Activated T-helper 17 cell treated with anti-CD3 and anti-CD28 coated beads, Interleukin-2, amount 50 U/mL, for 72 hours (primary cell): ENCODE measurements at places on chromosomes 1 and 21. TPM values are rescaled to one million over a fixed set of nuclear protein-coding genes. Genes with fewer than 3 reads are reported as not detected.

DNA sequence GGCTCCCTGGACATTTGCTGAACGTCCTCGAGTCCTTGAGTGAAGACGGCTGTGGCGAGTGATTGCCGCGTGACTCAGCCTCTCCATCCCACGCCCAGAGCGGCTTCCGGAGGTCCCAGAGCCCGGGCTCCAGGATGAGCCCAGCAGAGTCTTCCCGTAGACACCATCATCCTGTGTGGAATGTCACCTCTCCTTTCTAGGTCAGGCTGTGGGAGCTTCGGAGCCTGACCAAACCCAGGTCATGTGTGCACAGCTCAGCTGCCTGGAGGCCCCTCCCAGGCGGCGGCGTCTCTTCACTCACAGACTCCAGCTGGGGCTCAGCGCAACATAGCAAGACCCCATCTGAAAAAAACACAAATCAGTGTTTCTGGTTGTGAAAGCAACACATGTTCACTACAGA, 38.2 kb downstream of the PRKCZ start:
- ATAC-seq: no peak
- no peaks in the 10 kb centered on the region for H3K36me3 ChIP-seq
- no peak overlapping the region for H3K27ac ChIP-seq
- no peak overlapping the region for H3K4me3 ChIP-seq
- H3K4me1 ChIP-seq: peaks cover 4% of the 10 kb centered on the region

The APCS gene
- not detected for total RNA-seq

- no peak overlapping the region for H3K4me3 ChIP-seq
- peaks cover 58% of the 10 kb centered on the region for H3K36me3 ChIP-seq
- no peaks in the 10 kb centered on the region for H3K4me1 ChIP-seq
- no peak overlapping the region for H3K27ac ChIP-seq
- no peaks in the 10 kb centered on the region for H3K27me3 ChIP-seq
These were observed 163.5 kb downstream of the COP1 start for GRCh38 chr1:176043537-176043936.

The GNG12 gene
- 0.13 TPM for total RNA-seq

- no peak overlapping the region for H3K4me3 ChIP-seq
- H3K27me3 ChIP-seq: peaks cover 9% of the 10 kb centered on the region
- ATAC-seq: no peak
- no peaks in the 10 kb centered on the region for H3K36me3 ChIP-seq
These were observed 59.1 kb upstream of the ZNF648 start for GRCh38 chr1:182120411-182121258.

- peaks cover 20% of the 10 kb centered on the region for H3K36me3 ChIP-seq
- peak overlapping the region; percentile 75 for H3K4me3 ChIP-seq
- H3K27me3 ChIP-seq: no peaks in the 10 kb centered on the region
- H3K4me1 ChIP-seq: peaks cover 17% of the 10 kb centered on the region
These were observed 478 bp upstream of the PRDM2 start for GRCh38 chr1:13699510-13699909.

DNA sequence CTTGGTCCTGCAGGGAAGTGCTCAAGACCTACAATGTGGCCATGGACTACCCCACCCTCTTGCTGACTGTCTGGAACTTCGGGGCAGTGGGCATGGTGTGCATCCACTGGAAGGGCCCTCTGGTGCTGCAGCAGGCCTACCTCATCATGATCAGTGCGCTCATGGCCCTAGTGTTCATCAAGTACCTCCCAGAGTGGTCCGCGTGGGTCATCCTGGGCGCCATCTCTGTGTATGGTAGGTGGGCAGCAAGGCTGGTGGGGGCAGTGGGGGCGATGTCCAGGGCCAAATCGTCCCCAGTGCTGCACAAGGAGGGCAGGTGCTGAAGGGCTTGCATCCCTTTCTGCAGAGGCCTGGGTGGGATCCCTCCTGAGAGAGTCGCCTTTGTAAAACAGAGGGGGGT, 18.4 kb downstream of the PSEN2 start:
- H3K4me3 ChIP-seq: no peak overlapping the region
- no peaks in the 10 kb centered on the region for H3K36me3 ChIP-seq
- H3K27ac ChIP-seq: no peak overlapping the region
- no peak for ATAC-seq

The BEND5 gene
- total RNA-seq: 0.35 TPM

GRCh38 chr21:40563900-40564299, 283.1 kb downstream of the DSCAM start:
- no peak overlapping the region for H3K4me3 ChIP-seq
- no peak overlapping the region for H3K27ac ChIP-seq
- no peaks in the 10 kb centered on the region for H3K4me1 ChIP-seq
- H3K36me3 ChIP-seq: no peaks in the 10 kb centered on the region
- H3K27me3 ChIP-seq: no peaks in the 10 kb centered on the region

The MX2 gene
- total RNA-seq: 59.1 TPM

The DRAXIN gene
- 0.13 TPM for total RNA-seq

GRCh38 chr1:2546515-2547209, 9.5 kb upstream of the TNFRSF14 start:
- H3K27ac ChIP-seq: peak overlapping the region; percentile 95

DNA sequence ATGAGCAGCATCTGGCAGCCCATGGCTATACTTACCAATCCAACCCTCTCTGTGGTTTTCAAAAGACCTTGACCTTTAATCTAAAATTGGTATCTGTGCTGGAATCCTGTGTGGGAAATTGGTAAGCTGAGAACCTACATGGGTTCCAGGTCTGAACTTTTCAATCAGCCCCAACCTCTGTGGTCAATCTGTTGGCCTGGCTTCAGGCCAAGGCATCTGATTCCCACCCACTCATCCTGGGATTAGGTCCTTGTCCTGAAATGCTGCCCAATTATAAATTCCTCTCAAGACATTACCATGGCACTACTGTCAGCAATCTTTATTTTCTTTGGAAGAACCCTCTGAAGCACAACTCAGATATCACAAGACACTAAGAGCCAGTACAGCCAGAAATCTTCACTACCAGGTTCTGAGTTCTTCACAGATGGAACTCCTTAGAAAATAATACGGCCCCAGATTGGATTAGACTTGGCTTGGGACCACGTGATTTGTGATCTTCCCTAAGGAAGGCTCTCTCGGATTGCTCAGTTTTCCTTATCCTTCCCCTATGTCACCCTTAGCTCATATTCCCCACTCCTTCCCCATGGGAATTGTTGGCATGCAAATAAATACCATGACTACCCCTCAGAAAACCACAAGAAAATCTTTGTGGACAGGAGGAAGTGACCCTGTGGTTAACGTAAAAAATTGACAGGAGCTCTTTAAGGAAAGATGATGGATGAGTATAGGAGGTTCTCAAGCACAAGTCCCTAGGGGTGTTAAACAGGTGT, 207.9 kb upstream of the ST6GALNAC5 start:
- no peaks in the 10 kb centered on the region for H3K36me3 ChIP-seq
- H3K4me1 ChIP-seq: no peaks in the 10 kb centered on the region
- no peak overlapping the region for H3K27ac ChIP-seq
- no peak overlapping the region for H3K4me3 ChIP-seq

DNA sequence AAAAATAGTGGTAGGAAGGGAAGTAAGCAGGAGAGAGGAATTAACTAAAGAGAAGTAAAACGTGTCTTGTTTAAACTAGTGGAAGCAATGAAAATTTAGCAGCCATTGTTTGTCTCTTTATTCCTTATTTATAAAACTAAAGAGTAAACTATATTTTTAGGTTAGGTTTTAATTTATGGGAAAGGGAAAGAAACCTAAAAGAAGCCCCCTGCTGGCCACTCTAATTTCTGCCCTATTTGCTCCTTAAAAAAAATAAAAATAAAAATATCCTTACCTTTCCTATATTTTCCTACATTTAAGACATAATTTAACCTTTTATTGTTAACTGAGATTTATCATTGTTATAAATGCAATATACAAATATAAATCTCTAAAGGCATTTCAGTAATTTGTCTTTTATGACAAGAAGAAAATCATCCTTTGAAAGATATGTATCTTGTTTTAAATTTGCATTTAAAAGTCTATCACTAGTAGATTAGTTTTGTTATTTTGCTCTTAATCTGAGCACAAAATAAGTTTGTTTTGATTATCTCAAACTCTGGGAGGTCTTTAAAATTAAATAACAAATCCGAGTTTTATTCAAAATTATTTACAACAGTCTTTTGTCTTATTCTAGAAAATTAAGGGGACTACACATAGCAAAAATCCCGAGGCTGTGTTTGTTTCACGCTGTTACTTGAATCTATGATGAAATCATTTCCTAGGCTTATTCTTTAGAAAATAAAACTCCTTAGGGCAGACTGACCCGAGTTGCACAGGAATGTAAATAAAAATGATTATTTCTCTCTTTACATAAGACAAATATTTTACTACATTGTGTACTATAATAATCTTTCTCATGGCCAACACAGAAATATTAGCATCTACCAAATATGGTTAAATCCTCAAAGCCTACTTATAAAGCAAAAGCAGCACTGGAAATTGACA, 201.7 kb downstream of the NRIP1 start:
- no peak overlapping the region for H3K27ac ChIP-seq
- no peaks in the 10 kb centered on the region for H3K4me1 ChIP-seq
- no peaks in the 10 kb centered on the region for H3K27me3 ChIP-seq
- H3K36me3 ChIP-seq: no peaks in the 10 kb centered on the region
- no peak for ATAC-seq

- H3K4me1 ChIP-seq: no peaks in the 10 kb centered on the region
- H3K27ac ChIP-seq: no peak overlapping the region
- H3K4me3 ChIP-seq: no peak overlapping the region
- ATAC-seq: no peak
- H3K36me3 ChIP-seq: no peaks in the 10 kb centered on the region
These were observed 107.3 kb downstream of the KAZN start for GRCh38 chr1:14705824-14706223.

The MOB3C gene
- 20.9 TPM for total RNA-seq

DNA sequence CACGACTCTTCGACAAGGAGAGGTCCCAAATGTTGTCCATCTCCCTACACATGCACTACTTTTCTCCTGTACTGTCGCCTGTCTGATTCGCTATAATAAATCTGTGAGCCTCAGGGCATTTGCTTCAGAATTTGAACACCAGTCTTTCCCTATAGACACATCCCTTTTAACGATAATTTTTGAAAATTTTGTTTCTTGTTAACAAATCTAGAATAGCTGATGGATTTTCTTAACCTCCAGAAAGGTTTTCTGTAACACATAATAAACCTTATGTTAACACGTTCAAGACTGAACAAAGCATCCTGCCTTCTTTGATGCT, 704 bp downstream of the CAPZA1 start:
- H3K27me3 ChIP-seq: no peaks in the 10 kb centered on the region
- peak overlapping the region; percentile 99 for H3K27ac ChIP-seq
- peak overlapping the region; percentile 98 for H3K4me3 ChIP-seq
- peaks cover 13% of the 10 kb centered on the region for H3K4me1 ChIP-seq
- H3K36me3 ChIP-seq: peaks cover 66% of the 10 kb centered on the region

GRCh38 chr1:49048188-49048587, 271.5 kb upstream of the BEND5 start:
- no peak for ATAC-seq
- no peak overlapping the region for H3K27ac ChIP-seq
- no peaks in the 10 kb centered on the region for H3K36me3 ChIP-seq
- H3K4me3 ChIP-seq: no peak overlapping the region

The NTMT2 gene
- not detected for total RNA-seq

DNA sequence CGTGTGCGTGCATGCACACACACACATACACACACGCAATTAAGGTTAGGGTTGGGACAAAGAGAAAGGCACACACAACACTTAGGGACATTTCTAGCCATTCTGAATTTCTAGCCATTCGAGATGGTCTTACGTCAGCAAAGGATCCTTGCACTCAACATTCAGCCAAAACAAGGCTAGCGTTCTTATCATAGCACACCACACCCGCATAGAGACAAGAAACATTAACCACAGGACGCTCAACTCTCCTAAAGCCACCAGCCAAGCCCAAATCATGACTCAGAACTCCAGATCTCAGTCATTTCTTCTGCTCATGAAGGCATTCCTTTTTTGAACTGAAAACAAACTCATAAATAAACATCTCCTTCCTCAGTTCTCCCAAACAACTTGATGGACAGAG, 106.8 kb downstream of the LMO4 start:
- no peaks in the 10 kb centered on the region for H3K36me3 ChIP-seq
- H3K4me3 ChIP-seq: no peak overlapping the region
- H3K4me1 ChIP-seq: no peaks in the 10 kb centered on the region
- no peak overlapping the region for H3K27ac ChIP-seq
- peaks cover 11% of the 10 kb centered on the region for H3K27me3 ChIP-seq
- peak; percentile 94 for ATAC-seq

DNA sequence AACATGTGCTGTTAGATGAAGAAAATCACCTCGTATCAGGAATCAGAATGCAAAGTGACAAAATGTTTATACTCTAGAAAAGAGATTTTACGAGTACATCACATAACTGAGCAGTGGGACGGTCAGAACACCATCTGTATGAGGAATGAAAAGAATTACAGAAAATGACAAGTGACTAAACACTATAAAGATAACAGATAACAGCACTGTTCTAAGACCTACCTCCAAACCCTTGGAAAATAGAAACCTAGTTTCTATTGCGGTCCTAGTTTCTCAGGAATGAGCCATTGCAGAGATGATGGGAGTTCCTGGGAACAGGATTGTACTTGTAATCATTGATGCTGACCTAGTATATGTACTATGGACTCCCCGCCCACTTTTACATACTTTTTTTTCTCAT, 839.4 kb upstream of the ADAMTS5 start:
- no peak overlapping the region for H3K27ac ChIP-seq
- no peaks in the 10 kb centered on the region for H3K4me1 ChIP-seq
- no peak for ATAC-seq

The BCAR3 gene
- 1.3 TPM for total RNA-seq

The USF1 gene
- total RNA-seq: 51.6 TPM

GRCh38 chr1:43979528-43980254, 681 bp downstream of the B4GALT2 start:
- ATAC-seq: peak; percentile 33
- H3K4me3 ChIP-seq: peak overlapping the region; percentile 83
- peaks cover 53% of the 10 kb centered on the region for H3K36me3 ChIP-seq
- H3K27ac ChIP-seq: peak overlapping the region; percentile 40
- peaks cover 40% of the 10 kb centered on the region for H3K4me1 ChIP-seq
- no peaks in the 10 kb centered on the region for H3K27me3 ChIP-seq

The SPRR2D gene
- total RNA-seq: not detected

GRCh38 chr1:25703671-25704266, 87.2 kb downstream of the MAN1C1 start:
- H3K4me1 ChIP-seq: peaks cover 19% of the 10 kb centered on the region
- peak overlapping the region; percentile 36 for H3K4me3 ChIP-seq
- no peaks in the 10 kb centered on the region for H3K36me3 ChIP-seq
- no peaks in the 10 kb centered on the region for H3K27me3 ChIP-seq
- no peak for ATAC-seq

- no peak overlapping the region for H3K27ac ChIP-seq
- H3K4me1 ChIP-seq: no peaks in the 10 kb centered on the region
- peaks cover 4% of the 10 kb centered on the region for H3K27me3 ChIP-seq
- no peak overlapping the region for H3K4me3 ChIP-seq
These were observed 13.0 kb upstream of the ELAVL4 start for GRCh38 chr1:50095716-50096115.

The OR6K2 gene
- total RNA-seq: not detected

The MYBPH gene
- total RNA-seq: not detected

GRCh38 chr1:208170252-208170651, 73.9 kb downstream of the PLXNA2 start:
- no peaks in the 10 kb centered on the region for H3K4me1 ChIP-seq
- no peak overlapping the region for H3K27ac ChIP-seq
- ATAC-seq: no peak
- H3K4me3 ChIP-seq: no peak overlapping the region
- H3K36me3 ChIP-seq: no peaks in the 10 kb centered on the region
- H3K27me3 ChIP-seq: peaks cover 19% of the 10 kb centered on the region

The TBX15 gene
- not detected for total RNA-seq

The NFASC gene
- total RNA-seq: 0.65 TPM
